Left cardiac atrium (tissue), 4 donors: ENCODE measurements at places on chromosomes 7 and 10.

GRCh38 chr10:88023676-88024075, 160.3 kb downstream of the PTEN start:
- DNase-seq, result no peak

DNA sequence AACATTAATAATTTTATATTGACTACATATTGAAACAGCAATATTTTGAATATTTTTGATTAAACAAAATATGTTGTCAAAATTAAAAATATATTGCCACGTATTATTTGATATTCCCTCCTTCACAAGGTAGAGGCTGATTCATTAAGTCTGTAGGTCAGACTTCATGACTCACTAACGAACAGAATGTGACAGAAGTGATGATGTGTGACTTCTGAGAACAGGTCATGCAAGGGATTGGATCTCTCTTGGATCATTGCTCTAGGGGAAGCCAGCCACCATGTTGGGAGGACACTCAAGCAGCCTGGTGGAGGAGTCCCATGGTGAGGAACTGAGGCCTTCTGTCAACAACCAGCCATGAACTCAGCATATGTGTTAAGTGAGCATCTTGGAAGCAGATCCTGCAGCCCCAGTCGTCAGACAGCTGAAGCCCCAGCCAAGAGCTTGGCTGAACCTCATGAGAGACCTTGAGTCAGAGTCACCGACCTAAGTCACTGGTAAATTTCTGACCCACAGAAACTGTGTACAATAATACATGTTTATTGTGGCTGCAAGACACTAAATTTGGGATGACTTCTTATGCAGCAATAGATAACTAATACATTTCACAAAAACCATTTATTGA, 66.6 kb downstream of the HTR5A start:
- DNase-seq, result no peak

DNA sequence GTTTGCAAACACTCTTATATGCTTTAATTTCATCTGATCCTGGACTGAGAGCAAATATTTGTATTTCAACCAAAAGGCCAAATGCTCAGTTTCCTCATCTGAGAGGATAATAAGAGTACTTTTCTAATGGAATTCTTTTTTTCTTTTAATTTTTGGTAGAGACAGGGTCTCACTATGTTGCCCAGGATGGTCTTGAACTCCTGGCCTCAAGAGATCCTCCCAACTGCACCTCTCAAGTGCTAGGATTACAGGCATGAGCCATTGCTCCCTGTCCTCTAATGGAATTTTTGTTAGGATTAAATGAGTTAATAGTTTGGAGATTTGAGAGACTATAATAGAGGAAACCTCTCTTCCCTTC, 68.4 kb upstream of the KMT2E start:
- no peak for DNase-seq

DNA sequence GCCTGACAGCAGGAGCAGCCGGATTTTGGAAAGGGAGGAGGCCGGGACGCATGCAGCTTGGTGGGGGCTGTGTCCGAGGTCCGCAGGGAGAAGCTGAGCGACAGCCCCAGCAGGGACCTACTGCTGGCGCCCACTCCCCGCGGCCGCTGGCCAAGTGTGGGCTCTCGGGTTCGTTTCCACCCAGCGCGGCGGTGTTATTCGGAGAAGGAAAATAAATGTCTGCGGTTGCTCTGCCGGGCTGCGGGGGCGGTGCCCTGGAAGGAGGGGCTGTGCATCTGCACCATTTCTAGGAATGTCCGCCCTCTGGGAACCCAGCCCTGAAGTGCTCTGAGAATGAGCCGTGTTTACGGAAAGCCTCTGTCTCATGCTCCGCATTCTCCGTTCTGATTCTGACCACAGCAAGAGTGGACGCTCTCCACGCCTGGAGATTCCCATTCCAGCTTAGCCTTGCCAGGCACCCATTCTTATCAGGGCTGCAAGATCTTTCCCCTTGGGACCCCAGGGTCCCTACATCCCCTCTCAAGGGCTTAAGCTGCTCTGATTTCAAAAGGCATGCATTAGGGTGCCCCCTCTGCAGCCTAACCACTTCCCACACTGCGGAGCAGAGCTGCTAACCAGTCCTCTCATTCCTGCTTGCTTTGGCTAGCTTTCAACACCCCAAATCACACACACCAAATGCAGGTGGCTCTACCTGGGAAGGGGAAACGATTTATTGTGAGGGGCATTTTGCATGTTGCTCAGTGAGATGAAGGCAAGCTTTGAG, 256.6 kb upstream of the GLI3 start:
- DNase-seq, result peak; percentile 85

DNA sequence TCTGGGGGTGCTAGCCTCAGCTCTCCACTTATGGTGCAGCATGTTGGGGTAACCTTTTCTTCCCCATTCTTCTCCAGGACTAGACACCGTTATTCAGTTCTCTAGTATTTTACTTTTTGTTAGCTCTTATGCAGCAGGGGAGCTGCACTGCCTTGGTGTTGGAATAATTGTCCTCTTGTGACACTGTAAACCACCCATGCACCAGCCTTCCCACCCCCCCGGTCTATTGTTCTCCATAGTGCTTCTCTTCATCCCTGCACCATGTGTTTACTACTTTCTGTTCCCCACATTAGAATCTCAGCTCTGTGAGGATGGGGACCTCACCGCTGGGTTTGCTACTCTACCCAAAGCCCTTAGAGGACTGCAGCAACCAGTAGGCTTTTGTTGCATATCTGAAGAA, 230.7 kb downstream of the RPS24 start:
- DNase-seq, result no peak

DNA sequence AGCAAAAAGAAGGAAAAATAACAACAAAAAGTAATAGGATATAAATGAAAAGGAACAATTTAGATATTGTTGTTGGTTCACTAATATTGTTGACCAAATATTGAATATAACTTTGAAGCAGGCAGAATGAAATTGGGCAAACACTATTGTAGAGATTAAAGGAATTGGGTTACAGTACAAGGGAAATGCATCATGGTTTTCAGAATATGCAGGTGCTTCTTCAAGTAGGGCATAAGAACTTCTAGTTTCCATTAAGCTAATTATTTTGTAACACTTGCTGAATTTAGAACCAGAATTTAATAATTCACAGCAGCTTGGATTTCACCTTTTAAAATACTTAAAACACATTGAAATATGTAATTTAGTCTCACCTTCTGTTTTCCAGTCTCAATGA, 36.5 kb downstream of the RPA3 start:
- DNase-seq, result no peak
